ENCODE measurements at places on chromosomes 7 and 10.
A peak's percentile ranks its signal among the peaks of the same experiment; 100 is the strongest.

GRCh38 chr10:3424111-3424851, 251.7 kb upstream of the PITRM1 start:
- peak; percentile 23 for DNase-seq

DNA sequence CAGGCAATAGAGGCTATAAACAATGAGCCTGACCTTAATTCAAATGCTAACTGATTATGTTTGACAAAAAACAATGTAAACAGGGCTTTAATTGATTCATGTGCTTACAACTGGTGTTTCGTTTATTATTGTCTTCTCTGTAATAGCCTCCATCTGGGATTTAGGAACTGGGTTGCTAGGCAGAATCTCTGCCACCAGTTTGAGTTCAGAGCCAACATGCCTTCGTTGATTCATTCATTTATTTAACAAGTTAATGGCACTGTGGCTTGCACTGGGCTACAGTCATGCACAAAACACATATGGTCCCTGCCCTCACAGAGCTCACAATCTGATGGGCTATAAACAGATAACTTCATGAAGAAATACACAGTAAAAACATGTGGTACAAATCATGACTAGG, 19.6 kb upstream of the CDHR3 start:
- no peak for DNase-seq

DNA sequence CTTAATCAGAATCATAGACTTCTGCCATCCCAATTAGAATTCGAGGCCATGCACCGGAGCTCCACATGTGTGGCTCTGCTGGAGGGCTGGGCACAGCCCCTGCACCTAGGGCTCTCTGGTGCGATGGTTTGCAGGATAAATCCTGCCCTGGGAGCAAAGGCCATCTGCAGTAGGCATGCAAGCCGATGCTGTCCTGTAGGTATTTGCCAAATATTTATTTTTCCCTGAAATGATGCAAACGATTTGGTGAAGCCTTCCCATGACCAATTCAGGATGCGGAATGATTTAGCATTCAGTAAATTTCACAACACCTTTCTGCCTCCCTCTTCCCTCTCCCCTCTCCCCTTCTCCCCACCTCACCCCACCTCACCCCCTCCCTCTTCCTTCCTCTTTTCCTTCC, 170.6 kb downstream of the EBF3 start:
- no peak for DNase-seq

GRCh38 chr7:48285373-48285772, 114.1 kb downstream of the ABCA13 start:
- DNase-seq: peak; percentile 73
